ENCODE measurements at places on chromosomes 11 and 22. TPM values are rescaled to one million over a fixed set of nuclear protein-coding genes. Genes with fewer than 3 reads are reported as not detected.
A peak's percentile ranks its signal among the peaks of the same experiment; 100 is the strongest.

- no peak for DNase-seq
Measured at GRCh38 chr11:120555433-120555773, 43.9 kb downstream of the GRIK4 start.

NOX4 gene
- total RNA-seq: 26.8 TPM

DNA sequence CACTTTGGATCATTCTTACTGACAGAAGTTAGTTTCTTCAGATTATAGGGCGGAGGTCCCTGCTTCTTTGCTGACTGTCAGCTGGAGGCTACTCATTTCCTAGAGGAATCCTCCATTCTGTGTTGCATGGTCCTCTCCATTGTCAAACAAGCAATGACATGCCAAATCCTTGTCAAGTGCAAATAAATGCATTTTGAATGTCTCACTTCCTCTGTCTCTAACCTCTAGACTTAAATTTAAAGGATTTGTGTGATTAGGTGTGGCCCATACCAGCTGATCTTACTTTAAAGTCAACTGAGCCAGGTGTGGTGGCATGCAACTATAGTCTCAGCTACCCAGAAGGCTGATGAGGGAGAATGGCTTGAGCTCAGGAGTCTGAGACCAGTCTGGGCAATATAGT, 458.4 kb upstream of the CCDC179 start:
- no peak for DNase-seq

LMO1 gene
- not detected for total RNA-seq

HEPHL1 gene
- total RNA-seq: 0.69 TPM

CARD16 gene
- total RNA-seq: 0.50 TPM

DNA sequence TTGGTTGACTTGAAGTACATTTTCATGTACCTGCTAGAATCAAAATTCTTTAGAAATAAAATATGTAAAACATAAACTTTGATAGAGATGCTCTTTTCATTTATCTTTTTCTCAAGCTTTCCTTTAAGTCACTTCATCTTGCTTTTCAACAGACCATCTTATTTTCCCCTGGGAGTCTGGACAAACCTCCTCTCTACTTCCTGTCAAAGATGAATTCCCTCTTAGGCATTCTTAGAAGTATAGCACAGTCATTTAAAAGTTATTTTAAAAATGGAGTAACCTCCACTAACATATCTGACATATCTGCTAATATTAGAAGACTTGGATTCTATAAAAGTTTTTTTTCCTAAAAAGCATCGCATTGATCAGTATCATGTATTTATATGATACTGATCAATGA, 84.8 kb upstream of the PAX6 start:
- DNase-seq: no peak

DNA sequence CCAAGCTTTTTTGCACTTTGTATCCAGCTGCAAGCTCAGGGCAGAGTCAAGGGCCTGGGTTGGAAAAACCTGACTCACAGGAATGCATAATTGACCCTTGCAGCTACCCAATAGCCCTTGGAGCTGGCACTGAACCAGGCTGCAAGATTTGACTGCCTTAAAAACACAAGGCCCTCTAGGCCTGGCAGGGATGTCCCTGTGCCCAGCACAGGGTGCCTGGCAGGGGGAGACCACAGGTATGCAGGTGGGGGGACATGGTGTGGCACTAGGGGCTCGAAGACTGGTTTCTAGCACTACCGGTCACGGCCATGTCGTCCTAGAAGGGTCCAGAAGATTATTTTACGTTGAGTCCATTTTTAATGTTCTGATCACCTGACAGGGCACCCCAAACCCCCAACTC, 30.2 kb downstream of the SBF1 start:
- DNase-seq: peak; percentile 86

DNA sequence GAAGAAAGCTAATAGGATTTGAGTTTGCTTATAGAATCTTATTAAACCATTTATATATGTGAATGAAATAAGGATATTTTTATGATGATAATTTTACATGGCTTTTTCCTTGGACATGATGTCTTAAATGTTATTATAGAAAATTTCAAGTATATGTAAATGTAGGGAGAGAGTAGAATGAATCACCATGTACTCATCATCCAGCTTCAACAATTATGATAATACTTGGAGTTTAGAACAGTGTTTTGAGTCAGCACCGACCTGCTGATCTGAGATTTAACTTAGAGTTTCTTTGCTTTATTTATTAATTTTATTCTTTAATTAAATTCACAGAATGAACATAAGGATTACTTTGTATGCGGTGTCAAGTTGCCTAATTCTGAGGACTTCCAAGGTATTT, 193.5 kb downstream of the UVRAG start:
- no peak for DNase-seq

TRIM48 gene
- total RNA-seq: not detected

PRG2 gene
- not detected for total RNA-seq

DNA sequence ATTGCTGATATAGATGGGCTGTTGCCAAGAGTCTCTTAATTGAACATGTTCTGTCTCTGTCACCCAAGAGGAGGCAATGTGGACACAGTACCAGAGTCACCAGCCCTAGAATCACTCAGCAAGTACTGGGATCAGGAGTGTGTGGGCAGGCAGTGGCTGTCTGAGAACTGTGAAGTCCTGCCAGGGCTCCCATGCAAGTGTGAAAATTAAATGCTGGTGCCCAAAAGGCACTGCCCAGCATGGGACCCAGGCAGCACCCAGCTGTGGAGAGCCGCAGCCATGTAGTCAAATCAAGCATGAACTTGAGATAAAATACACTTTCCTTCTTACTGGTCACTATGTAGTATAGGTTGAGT, 19.9 kb downstream of the HIRA start:
- DNase-seq: no peak

PRG3 gene
- not detected for total RNA-seq

GRCh38 chr22:42050641-42051180, 19.9 kb downstream of the NAGA start:
- DNase-seq: no peak

UBTFL1 gene
- total RNA-seq: not detected

GRCh38 chr22:44080936-44081861, 57.1 kb downstream of the PARVB start:
- peak; percentile 43 for DNase-seq

- no peak for DNase-seq
Measured at GRCh38 chr11:34745195-34745594, 124.3 kb downstream of the EHF start.

DNA sequence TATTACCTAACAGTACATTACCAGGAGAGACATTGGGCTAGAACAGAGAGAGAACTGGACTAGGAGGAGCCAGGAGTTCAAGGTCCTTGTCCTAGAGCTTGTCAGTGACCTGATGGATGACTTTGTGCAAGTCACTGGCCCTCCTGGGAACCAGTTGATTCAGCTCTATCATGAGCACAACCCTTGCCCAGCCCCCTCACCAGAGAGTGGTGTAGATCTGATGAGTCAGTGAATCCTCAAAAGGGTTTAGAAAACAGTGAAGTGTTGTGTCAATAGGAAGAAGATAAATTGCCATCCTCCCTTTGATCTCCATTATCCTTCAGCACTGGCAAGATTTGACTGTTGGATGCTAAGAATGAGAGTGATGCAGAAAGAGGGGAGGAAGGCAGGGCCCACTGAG, 24.3 kb downstream of the NEU3 start:
- peak; percentile 70 for DNase-seq

ZNF280B gene
- total RNA-seq: 1.9 TPM

CHRM1 gene
- total RNA-seq: not detected

DNA sequence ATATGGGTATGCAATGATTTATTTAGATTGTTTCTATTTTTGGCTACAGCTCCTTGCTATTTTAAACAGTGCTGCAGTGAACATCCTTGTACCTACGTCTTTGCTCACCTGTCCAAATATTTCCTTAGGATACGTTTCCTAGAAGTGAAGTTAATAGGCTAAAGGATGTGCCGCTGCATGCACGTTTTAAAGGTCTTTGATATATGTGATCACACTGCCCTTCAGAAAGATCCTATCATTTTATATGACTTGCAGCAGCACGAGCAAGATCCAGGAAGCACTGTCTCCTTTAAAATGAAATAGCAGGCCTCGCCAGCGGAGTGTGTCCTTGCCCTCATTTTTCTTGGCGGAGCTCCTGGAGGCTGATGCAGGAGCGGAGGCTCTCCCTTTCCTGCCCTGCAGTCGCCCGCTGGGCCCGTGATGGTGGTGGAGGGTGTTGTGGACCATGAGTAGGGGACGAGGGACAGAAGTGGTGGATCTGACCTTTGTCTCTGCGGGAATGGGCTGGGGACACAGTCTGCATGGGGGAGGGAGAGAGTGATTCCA, 19.4 kb downstream of the RPS6KA4 start:
- DNase-seq: no peak

MYO7A gene
- total RNA-seq: 0.35 TPM

OR8G5 gene
- not detected for total RNA-seq

TRIM3 gene
- 16.5 TPM for total RNA-seq

SERHL2 gene
- 1.2 TPM for total RNA-seq

GRCh38 chr11:61967924-61968757, 707 bp upstream of the FTH1 start:
- DNase-seq: no peak

- DNase-seq: no peak
Measured at GRCh38 chr11:67309661-67310061, 6.3 kb downstream of the SSH3 start.

GRCh38 chr22:47322854-47323253, 560.4 kb downstream of the TBC1D22A start:
- no peak for DNase-seq

GRCh38 chr22:36644333-36644757, 59.2 kb downstream of the CACNG2 start:
- DNase-seq: peak; percentile 96

GRCh38 chr22:42725606-42726355, 5.1 kb upstream of the A4GALT start:
- DNase-seq: no peak

FERMT3 gene
- total RNA-seq: 0.17 TPM

DNA sequence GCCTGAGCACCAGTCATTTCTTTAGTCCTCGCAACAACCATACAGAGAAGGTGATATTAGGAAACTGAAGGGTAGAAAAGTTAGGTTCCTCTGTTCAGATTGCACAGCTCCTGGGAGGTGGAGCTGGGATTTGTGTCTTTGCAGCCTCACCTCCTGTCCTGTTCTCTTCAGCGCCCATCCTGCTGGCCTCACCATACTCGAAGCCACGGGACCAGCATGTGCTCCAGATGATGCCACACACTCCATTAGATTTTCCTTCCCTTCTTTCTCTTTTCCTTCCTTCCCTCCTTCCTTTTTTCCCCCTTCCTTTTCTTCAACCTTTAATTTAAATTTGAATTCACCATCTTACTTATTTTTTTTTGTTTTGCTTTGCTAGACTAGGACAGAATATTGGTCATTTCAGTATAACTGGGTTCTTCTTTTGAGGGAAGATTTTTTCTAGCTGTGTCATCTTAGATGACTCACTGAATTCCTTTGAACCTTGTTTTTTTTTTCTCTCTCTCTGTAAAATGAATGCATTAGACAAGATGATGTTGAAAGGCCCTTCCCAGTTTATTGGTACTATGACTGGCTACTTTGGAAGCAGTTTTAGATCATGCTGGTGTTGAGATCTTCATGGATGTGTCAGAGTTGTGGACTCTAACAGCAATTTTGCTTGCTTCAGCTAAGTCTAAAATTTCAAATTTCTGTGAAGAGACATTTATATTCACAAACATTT, 662.5 kb upstream of the TENM4 start:
- DNase-seq: peak; percentile 97

DNA sequence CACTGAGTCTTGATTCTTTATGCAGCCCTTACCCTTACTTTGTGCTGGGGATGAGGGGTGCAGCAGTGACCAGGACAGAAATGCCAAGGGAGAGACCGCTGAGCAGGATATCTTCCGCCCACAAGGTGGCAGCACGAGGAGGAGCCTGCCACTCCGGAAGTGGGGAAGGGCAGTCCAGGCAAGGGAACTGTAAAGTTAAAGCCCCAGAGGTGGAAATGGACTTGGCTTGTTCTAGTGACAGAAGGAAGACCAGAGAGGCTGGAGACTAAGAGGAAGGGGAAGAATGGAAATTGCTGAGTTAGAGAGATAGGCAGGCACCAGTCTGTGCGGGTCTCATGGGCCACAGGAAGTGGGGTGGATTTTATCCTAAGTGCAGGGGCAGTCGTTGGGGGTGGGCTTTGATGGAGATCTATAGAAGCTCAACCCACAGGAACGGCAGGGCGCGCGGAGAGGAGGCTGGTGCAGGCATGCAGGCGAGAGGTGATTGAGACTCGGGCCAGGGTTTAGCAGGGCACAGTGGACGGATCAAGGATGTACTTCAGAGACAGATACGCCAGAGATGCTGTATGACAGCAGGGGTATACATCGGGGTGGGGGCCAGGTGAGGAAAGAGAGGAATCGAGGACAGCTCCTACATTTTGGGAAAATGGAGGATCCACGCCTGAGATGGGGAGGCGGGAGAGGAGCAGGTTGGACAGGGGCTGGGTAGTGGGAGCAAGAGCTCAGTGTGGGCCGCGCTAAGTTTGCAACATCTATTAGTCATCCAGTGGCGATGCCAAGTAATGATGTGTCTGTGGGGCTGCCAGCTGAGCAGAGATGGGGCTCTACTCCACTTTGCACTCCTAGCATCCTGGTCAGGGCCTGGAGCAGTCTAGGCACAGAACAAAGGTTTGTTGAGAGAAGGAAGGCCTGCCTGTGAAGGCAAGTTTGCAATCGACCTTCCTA, 3.3 kb upstream of the GRK2 start:
- peak; percentile 59 for DNase-seq

DNA sequence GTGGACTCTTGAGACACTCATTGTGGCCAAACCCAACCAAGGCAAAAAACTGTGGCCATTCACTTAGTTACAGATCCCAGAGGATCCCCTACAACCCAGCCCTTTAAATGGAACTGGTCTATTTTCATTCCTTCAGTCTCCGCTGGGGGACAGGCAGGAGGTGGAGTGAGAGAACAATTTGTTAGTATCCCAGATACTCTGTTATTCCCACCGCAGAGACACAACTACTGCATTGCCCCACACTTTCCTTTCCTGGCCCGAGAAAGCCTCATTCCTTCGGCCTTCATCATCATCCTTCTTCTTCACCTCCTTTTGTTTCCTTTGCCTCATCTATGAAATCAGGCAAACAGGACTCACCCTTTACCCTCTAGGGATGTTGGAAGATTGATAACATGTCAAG, 191.1 kb downstream of the NTM start:
- no peak for DNase-seq

DNA sequence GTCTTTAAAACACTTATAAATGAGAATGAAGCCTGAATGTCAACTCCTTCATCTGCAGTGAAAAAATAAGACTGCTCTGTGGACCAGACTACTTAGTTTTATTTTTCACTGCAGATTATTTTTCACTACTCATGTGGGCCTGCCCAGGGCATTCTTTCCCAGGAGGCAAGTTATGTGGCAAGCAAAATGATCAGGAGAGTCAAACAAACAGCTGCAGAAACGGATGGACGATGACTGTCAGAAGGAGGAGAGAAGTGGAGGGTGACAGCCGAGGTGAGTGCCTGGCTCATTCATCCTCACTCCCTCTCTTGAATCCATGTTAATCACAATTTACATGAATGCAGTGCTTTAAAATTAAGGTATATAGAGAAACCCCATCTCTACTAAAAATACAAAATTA, 5.8 kb upstream of the LRP5 start:
- DNase-seq: no peak

GRCh38 chr11:132451942-132452601, 1080.2 kb downstream of the OPCML start:
- DNase-seq: no peak

ARVCF gene
- total RNA-seq: 31.7 TPM
